ENCODE measurements at places on chromosomes 2 and 18.

DNA sequence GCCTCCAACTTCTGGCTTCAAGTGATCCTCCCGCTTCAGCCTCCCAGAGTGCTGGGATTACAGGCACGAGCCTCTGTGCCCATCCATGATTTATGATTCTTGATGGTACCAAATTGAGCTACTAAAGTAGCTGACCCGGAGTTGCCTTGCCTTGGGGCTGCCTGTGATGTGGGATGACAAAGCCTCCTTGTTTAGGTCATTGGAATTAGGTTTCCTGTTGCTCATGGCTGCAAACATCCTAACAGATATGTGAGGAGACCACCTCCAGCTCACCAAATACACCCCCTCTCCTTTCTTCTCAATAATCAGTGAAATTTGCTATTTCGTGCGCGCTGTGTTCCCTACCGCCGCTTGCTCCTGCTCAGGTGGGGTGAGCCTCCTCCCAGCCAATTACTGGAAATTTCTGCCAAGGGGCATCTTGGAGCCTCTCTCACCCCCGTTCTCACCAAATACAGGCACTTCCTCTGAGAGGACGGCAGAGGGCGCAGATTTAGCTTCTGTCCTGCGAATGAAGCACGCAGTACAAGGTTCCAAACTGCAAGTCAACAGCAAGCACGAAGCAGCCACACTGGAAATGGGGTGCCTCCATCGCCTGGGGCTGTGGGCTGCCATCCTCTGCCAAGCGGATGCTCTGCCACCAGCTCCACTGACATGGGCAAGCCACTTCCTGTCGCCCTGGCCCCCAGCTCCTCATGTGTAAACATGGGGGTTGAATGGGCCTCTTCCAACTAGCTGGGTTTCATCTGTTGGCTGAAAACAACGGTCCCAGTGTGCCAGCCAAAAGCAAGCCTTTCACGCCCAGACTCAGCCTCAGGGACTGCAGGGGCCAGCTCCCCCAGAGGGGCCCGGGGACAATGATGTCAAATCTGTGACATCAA lies 71.7 kb downstream of the NCAPH start:
- DNase-seq = peak; percentile 90

DNA sequence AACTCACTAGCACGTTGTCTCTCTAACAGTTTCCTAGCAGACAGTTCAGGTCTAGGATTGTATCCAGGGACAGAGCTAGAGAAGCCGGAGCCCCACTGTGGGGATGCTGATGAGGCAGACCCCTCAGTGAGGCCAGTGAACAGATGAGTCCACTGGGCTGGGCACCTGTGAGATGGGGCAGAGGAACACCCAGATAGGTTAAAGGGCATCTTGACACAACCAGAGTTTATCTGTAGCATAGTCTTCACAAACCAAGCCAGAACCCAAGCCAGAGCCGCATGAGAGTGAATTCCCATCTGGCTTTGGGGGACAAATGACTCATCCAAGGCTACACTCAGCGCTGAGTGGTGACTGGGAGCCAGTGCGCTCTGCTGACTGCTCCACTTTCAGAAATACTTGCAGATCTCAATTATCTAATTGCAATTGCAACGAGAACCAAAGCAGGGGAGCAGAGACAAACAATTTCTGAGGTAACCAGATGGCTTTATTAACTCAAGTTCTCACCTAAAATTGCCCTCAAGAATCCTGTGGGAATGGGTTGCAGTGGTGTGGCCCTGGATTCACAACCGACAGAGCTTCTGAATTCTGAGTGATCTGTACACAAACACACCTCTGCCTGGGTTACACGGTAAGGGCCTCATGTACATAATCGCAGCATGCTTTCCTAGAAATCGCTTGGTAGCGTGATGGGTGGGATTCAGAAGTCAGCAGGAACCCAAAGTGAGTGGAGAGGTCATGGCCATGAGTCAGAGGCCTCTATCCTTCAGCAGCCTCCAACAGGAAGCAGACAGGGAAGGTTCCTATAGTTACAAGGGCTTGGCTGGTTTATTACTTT lies 48.7 kb upstream of the MSH2 start:
- DNase-seq = no peak

- no peak for DNase-seq
These were observed 69.6 kb downstream of the MAP4K4 start for GRCh38 chr2:101766871-101767739.

- DNase-seq = no peak
These were observed 105.5 kb upstream of the NEUROD1 start for GRCh38 chr2:181785691-181786344.

DNA sequence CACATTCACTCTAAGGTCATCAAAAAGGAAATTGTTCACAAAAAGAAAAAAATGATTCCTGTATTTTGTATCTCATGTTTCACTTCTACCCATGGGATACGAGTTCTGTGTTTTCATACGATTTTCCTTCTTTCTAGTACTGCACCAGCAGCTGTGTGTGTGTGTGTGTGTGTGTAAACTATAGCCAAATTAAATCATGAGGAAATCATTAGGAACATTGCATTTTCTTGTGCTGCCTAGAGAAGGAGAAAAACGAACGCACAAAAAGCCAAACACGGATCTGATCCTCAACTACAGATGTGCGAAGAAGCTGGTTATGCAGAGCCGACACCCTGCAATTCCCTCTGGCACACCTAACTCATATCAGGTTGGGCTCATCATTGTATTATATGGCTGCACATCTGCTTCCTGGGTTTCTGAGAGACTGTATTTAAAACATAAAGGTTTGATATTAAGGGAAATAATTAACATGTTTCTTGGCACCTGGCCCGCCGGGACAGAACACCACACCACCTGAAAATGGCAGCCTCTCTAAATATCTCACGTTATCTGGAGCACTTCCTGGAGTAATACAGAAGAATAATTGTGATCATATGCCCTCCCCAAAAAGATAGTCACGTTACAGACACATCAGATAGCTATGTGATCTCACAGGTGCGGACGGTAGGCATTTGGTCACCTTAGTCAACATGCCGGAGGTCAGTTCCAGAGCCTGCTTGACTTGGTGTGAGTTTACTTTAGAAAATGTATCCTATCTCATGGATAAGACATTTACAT lies 586.3 kb upstream of the SALL3 start:
- DNase-seq = no peak

- DNase-seq = no peak
These were observed 181.6 kb downstream of the SMAD7 start for GRCh38 chr18:48769006-48769636.

DNA sequence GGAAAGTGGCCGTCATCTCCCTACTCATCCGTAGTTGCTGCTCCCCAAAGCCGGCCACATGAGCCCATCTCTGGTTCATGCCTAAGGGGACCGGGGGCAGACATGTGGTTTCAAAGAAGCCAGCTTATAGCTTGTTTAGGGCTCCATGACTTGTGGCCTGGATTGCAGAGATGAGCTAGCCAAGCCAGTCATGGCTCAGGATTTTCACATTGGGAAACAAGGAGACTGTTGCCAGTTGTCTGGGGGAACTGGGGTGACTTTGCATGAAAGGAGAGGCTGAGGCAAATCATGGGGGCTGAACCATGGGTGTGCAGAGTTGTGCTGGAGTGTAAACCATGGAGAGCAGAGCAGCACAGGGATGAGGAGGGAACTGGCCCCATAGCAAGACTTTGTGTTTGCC lies 183.0 kb upstream of the APCDD1 start:
- DNase-seq = no peak

DNA sequence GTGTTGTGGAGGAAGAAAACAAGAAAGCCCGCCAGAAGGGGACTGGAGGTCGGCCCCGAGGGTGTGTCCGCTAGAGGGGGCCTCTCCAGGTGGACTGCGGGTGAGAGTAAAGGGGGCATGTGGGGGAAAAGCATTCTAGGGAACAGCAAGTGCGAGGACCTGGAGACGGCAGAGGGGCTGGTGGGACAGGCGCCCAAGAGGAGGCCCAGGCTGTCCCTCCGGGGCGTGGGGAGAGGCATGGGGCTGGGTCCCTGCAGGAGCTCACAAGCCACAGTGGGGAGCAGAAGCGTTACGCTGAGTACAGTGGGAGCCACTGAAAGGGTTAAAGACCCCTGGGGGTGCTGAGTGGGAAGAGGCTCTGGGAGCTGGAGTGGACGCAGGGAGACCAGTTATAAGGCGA lies 1.6 kb upstream of the KLF11 start:
- no peak for DNase-seq

DNA sequence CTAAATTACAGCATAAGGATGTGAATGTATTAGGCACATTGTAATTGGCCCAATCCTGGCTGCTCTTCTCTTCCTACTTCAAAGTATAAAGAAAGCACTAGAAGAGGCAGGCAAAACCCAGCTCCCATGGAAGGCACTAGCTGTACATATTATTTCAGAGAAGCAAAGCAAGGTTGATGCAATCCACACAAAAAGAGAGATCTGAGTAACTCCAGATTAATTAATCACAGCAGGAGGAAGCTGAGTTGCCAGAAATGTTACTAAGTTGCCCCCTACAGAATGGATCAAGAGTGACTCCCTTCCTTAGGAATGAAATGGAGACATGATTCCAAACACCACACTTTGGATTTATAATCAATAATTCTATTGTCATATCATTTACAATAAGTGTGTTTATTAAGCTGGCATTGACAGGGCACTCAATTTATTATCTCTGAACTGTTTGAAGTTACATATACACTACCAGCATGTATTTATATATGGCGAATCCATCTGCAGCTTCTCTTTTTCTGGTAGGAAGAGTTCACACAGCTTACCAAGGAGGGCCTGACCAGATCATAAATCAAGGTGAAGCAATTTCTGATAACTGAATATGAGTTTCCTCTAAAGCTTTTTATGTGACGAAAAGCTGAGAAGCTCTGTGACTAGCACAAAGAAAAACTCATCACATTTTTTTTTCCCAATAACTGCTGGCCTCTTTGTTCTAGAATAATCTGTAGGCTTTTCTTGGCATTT lies 393.1 kb upstream of the LYPD1 start:
- DNase-seq = no peak

GRCh38 chr18:32060026-32060425 lies 31.6 kb upstream of the RNF138 start:
- DNase-seq = no peak

DNA sequence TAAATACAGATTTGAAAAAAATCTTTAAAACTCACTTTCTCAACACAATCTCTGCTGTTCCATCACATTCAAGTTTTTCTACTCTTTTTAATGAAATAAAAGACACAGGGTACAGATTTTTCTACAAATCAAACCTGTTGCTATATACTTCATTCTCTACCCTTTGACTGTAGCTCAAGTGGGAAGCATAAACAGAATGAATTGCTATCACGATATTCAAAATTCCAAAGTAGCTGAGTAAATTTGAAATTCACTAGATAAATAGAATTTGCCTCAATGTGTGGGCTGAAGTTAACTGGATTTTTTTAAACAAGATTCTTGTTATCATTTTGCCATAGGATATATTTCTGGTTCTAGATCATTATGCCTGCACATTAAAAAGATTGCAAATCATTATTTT lies 185.9 kb downstream of the ZNF521 start:
- DNase-seq = no peak

DNA sequence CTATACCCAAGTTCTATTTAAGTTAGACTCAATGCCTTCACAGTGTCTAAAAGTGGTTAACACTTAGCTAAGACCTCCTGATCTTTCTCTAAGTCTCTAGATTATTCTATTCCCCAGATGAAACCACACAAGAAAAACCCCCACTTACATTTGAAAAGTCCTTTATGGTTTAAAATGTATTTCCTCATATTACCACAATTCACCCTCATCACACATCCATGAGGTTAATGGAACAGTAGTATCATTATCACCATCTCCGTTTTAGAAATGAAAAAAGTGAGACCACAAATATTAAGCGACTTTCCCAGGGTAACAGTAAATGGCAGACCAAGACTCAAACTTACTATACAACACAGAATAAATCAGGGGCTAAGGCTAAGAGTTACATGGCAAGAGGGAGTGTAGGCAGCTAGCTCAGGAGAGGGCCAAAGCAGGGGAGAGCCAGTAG lies 28.6 kb downstream of the EPG5 start:
- DNase-seq = no peak

DNA sequence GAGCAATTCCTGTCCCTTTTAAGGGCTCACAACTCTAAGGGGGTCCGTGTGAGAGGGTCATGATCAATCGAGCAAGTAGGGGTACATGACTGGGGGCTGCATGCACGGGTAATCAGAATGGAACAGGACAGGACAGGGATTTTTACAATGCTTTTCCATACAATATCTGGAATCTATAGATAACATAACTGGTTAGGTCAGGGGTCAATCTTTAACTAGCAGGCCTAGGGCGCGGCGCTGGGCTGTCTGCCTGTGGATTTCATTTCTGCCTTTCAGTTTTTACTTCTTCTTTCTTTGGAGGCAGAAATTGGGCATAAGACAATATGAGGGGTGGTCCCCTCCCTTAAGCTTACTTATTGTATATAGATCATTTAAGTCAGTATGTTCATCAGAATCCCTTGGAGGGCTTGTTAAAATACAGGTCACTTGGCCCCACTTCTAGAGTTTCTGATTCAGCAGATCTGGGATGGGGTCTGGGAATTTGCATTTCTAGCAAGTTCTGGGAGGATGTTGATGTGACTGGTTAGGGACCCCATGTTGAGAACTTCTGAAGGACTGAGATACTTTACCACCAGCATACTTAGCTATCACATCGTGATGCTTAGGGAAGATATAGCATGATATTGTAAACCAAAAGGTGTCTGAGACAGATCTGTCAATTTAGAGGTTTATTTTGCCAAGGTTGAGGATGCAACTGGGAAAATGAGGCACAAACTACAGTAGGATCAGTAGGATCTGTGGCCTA lies 2.8 kb upstream of the INPP4A start:
- no peak for DNase-seq

DNA sequence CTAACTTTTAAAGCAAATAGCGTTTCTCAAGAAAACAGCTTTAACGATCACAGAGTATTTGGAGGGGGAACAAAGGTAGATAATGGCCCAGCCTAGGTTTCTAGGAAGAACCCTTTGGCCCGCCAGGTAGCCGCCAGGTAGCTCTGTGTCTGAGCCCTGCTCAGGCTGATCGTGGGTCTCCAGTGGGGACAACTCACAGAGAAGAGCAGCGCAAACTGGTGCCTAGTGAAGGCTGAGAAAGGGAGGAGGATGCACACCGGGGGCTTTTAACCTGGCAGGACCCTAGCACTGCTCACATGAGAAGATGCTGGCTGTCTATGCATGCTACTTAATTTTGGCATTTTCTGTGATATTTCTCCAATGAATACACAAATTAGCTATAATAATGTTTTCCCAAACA lies 5.8 kb downstream of the NGEF start:
- no peak for DNase-seq

GRCh38 chr2:45055162-45055605 lies 45.9 kb upstream of the SIX2 start:
- no peak for DNase-seq

DNA sequence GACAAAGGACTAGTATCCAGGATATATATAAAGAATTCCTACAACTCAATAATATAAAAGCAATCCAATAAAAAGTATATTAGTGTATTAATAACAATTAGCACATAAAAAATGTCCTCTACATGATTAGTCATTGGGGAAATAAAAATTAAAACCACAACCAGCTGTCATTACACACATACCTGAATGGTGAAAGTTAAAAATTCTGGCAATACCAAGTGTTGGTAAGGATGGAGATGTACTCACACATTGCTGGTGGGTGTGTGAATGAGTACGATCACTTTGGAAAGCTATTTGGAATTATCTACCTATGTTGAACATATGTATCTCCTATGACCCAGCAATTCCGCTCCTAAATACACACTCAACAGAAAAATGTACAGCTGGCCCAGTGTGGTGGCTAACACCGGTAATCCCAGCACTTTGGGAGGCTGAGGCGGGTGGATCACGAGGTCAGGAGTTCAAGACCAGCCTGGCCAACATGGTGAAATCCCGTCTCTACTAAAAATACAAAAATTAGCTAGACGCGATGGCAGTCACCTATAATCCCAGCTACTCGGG lies 14.3 kb upstream of the NOL10 start:
- DNase-seq = no peak
